ENCODE measurements at places on chromosomes 2 and 18.

DNA sequence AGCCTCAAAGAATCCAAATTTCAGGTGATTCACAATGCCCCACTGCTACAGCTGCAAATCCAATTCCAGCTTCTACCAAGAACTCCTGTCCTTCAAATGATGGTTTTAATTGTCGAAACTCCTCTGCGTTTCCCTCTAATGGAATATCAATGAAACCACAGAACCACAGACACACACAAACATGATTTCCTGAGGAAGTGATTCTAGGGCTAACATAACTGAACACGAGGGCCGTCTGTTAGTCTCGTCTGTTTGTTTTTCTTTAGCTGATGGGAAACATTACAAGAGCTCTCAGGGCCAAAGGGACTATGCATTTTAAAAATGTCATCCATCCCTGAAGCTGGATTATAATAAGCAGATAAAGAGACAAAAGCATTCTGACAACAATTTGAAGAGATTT lies 59.4 kb downstream of the RNF152 start:
- DNase-seq: no peak

DNA sequence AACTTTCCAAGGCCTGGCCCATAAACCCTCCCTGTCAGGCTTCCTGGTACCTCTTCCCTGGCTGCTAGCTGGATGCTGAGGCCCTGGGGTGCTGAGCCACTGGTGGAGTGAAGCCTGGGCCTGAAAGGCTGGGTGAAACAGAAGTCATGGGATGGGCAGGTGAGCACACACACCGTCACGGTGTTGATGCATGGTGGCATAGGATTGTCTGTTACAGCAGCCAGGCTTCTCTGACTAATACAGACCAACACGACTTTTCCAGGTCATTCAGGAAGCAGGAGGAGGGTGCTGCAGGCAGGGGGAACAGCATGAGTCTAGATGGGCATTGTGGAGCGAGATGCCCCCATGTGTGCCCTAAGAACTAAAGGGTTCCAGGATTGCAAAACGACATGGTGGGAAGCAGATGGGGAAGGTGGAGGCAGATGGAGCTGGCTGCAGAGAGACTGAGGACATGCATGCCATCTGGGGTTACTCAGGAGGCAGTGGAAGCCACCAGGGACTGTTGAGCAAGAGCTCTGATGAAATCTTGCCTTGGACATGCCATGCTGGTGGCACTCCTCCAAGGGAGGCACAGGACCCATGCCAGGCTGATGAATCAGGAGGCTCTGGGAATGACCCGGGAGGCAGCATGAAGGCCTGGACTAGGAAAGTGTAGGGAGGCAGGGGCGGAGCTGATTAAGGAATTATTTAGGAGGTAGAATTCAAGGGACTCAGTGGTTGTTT lies 480.9 kb downstream of the TSN start:
- DNase-seq: no peak

DNA sequence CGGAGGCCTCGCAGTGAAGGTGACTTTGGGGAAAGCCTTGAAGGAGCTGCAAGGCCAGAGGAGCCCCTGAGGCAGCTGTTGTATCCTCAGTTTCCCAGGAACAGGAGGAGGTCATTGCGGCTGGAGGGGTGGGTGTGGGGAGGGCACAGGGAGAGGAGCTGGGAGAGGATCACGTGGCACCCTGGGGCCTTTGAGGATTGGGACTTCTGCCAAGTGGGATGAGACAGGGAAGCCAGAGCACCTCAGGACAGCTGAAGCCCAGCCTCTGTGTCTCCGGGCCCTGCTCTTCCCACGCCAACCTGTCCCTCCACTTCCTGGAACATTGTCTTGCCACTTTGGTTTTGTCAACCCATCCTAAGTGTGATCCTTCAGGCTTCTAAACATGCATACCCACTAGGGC lies 19.4 kb upstream of the RRM2 start:
- DNase-seq: no peak

- DNase-seq: no peak
Measured at GRCh38 chr2:12819103-12819475, 102.4 kb downstream of the TRIB2 start.

GRCh38 chr2:156526950-156527636 lies 90.9 kb downstream of the GPD2 start:
- no peak for DNase-seq

DNA sequence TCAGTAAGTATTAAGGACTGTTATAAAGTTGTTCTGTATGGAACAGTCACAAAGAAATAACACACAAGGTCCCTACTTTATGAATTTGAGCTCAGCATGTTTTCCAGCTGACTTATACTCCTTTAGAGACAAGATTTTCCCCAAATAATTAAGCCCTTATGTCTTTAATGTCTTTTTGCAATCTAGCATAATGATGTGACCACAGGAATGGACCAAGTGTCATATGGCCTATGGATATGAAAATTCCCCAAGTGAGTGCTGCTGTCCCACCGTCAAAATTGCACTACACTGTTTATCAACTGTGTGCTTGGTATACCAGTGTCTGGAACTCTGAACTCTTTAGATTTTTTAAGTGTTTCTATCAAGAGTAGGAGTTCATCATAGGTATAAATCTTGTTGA lies 369.6 kb downstream of the PID1 start:
- no peak for DNase-seq

GRCh38 chr2:120887320-120887697 lies 151.6 kb downstream of the GLI2 start:
- no peak for DNase-seq

DNA sequence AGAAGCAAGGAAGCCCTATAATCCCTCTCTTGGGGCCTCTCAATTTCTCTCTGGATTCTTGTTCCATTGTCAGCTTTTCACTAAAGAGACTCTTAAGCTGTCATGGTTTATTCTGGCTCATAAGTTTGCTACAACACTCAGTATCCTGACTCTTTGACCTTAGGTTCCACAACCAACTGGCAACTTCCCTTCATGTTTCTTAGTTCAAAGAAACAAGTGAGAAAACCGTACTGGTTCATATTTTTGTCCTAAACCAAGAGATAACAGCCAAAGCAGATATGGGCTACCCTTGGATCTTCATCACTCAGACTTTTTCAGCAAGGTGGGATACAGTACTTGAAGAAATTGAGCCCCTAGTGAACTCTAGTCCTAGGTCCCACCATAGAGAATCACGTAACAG lies 109.9 kb upstream of the CRIM1 start:
- no peak for DNase-seq

DNA sequence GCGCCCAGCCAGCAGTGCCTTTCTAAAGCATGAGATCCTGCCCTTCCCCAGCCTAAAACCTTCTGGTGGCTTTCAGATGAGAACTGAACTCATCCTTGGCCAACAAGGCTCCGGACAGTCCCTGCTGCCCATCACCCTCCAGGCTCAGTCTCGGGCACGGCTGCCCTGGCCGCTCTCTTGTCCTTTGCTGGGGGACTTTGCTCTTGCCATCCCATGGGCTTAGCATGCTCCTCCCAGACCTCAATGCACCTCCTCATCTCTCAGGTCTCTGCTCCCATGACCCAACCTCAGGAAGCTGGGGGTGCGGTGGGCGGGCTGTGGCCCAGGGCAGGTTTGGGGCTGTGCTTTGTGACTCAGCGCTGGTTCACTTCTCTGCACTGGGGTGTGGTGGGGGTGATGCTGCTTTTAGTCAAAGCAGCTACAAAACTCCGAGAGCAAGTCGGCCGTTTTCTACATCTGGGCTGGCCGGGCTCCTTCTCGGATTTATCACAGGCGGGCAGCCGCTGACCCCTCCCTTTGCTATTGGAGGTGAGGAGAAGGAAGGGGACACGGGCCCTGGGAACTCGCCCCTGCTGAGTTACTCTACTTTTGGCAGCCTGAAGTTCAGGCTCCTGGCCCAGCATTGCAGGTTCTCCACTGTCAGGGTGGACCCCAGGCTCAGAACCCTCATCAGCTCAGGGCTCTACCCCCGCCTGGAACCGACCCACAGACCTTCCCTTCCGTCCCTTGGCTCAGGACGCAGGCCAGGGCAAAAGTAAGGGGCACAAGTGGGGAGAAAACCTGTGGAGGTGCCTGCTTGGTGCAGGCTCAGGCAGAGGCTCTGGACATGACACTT lies 90.6 kb upstream of the TAF1B start:
- DNase-seq: no peak

DNA sequence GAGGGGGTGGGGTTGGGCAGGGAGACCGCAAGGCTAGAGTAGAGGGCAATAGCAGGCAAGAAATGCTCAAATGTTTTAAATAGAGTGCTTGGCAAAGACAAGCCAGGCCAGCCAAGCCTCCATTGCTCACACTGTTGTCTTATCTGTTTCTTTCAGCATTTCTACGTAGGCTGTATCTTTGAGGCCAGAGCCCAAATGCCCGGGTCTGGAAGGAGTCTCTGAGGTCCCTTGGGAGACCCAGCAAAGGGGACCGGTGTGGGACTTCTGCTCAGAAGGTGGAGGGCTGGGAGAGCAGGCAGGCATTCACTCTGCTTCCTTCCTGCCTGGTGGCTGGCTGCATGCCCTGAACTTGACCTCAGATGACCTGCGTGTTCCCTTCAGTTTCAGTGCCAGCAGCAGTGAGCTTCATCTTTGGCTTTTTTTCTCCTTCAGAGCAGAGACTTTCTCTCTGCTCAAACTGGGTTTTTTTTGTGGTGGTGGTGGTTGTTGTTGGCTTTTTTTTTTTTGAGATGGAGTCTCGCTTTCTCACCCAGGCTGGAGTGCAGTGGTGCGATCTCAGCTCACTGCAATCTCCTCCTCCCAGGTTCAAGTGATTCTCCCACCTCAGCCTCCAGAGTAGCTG lies 13.7 kb upstream of the TET3 start:
- DNase-seq: peak; percentile 44

GRCh38 chr2:44549099-44549471 lies 187.3 kb downstream of the CAMKMT start:
- no peak for DNase-seq
